Skeletal muscle cell (primary cell): ENCODE measurements at places on chromosomes 13 and 19.

GRCh38 chr13:52127783-52128702, 830 bp downstream of the NEK5 start:
- no peak for DNase-seq

DNA sequence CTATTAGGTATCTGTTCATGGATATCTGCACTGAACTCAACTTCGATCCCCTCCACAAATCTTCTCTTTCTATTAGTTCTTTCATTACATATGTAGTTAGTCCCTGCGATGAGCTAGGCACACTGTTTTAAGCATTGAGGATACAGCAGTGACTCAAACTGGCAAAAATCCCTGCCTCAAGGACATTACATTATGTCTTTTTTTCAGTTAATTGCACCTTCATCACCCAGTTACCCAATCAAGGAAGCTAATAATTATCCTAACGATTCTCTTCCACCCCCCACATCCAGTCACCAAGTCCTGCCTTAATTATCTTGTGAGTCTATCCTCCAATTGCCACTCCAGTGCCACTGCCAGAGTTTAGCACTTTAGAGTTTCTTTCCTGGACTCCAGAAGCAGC, 89.3 kb downstream of the C13orf42 start:
- DNase-seq, result no peak

DNA sequence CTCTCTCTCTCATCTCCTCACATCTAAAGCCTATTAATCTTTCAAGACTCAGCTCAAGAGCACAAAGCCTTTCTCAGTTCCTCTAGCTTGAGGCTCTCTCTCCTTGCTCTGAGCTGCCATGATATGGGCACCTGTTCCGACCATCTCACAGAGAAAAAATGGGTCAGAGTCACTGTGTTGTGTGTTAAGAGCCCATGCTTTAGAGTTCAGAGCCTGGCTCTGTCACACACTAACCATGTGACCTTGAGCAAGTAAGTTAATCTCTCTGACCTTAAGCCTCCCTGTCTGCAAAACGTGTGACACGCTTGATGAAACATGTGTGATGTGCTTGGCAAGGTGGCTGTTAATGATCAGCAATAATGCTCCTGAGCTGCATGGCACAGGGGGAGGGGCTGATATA, 245.2 kb downstream of the DLEU7 start:
- DNase-seq, result no peak

- peak; percentile 72 for DNase-seq
Measured at GRCh38 chr13:92224052-92224821, 825.8 kb downstream of the GPC5 start.

DNA sequence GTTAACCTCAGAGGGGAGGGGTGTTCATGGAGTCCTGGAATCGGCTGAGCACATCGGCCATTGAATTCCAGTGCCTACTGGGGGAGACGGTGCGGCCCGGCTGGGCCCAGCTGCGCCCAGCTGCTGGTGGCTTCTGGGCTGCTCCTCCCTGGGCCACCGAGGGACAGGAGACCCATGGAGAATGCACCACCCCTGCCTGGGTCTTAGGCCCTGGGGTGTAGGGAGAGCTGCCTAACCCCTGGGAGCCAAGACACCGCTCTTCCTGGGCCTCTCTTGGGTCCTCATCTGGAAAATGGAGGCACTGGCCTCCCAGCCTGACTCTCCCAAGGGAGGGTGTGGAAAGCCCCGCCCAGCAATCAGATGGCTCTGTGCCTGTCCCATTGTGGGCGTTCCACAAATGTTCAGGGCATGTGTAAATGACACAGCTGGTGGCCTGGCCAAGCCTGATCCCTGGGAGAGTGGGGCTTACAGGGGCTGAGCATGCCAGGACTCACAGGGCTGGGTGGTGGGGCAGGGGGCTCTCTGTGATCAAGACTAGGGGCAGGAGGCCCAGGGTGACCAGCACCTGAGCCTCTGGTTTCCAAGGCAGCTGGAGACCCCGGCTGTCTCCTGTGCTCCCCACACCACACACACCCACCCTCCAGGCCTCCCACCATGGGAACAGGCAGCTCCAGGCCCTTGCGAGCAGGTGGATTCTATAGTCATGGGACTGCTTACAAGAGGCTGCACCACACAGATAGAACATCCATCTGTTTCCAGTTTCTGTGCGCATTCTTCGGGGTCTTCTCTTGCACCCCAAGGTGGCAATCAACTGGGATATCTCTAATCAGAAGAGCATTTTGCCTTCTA, 150.9 kb downstream of the URI1 start:
- DNase-seq, result no peak

GRCh38 chr13:95660981-95661581, 15.9 kb upstream of the DNAJC3 start:
- DNase-seq, result no peak

DNA sequence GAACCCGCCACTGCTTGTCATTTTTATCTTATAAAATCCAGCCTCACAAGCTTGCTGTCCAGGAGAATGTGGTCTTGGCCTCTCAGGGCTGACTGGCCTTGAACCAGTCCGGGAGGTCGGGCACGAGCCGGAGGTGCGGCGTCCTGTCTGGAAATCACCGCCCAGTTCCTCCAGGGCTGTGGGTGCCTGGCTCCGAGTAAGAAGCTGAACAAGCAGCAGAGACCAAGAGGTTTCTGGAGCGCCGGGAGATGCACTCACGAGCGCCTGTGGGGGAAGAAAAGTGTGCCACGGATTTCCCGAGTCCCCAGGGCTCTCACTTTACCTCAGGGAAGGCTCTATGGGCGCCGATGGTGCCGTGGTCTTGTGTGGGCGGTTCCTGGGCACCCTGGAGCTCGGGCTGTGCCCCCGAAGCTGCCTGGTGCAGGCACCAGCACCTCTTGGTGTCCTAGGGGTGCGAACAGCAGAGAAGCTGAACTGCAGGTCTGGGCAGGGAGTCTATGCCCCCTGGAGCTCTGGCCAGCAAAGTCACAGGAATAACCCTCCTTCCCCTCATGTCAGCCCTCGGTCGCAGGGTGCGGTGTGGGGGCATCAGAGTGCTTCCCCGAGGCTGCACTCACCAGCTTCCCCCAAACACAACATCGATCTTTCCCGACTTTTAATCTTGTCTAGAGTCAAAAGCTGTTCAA, 50.0 kb downstream of the GAS6 start:
- no peak for DNase-seq

DNA sequence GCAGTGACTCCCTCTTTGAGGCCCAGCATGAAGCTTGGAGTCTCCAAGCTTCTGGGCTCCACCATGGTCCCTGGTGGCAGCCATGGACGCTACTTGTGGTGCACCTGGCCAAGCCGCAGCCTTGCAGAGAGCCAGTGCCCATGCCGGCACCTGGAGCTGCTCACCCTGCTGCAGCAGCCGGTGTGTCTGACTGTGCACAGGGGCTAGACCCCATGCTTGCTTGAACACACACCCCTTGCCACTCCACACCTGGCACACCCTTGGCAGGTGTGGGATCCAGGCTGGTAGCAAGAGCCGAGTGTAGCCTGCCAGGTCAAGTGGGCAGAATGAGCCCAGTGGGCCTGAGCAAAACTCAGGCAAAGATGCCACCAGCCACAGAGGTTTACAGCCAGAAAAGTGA, 18.6 kb upstream of the MLLT1 start:
- no peak for DNase-seq

GRCh38 chr13:29402166-29402636, 193.3 kb downstream of the SLC7A1 start:
- peak; percentile 18 for DNase-seq

GRCh38 chr13:78608252-78608687, 4.9 kb upstream of the POU4F1 start:
- no peak for DNase-seq

GRCh38 chr13:47475441-47475948, 525.6 kb downstream of the SUCLA2 start:
- no peak for DNase-seq

DNA sequence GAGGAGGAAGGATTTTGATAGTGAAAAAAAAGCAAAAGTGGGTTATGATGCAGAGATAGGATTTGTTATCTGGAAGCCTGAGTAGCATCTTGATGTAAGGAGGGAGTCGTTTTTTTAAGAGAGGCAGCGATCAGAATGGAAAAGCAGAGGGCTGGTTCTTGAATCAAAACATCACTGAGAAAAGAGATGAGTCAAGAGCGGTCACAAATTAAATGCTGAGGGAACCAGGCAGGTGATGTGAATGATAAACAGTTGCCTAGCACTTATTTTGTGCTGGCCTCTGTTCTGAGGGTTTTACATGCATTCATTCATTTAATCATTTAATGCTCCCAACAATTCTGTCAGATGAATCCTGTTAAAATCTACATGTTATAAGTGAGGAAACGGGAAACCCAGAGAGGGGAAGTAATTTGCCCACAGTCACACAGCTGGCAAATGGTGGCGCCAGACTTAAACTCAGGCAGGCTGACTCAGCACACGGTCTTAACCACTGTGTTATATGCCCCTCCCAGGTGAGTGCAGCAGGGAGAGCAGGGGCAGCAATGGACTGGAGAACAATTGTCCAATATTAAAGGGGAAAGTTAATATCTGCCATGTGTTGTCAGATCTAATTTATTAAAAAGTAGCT, 21.4 kb downstream of the SIGLECL1 start:
- DNase-seq, result no peak

DNA sequence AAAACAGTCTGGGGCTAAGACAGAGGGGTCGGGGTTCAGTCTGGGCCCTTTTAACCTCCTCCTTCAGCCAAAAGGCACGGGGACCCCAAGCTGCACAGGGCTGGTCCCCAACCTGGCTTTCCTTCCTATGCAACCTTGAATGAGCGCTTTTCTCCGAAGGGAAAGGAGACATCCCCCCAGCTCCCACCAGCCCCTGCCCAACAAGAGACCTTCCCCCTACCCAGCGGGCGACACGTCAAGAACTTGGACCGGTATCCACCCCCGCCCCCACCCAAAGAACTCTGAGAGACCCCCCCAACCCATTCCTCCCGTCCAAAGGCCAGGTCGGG, 35.0 kb upstream of the NANOS3 start:
- DNase-seq, result no peak

DNA sequence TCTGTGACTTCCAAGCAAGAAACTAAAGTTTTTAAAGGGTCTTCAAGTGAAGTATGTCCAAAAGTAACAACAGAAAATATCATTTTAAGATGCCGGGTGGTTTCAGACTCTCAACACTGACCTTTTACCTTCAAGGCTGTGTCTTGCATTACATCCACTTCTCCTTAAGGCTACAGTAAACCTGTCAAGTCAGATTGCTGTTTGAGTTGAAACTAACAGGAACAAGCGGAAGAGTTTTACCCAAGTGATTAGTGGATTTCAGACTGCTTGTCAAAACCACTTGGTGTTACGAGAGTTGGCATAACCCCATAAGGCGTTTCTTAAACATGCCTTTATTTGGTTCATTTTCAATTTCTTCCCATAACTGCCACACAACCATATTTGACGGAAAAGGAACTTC, 283.1 kb downstream of the DCT start:
- no peak for DNase-seq

- no peak for DNase-seq
Measured at GRCh38 chr13:30907121-30907861, 1.2 kb downstream of the MEDAG start.

DNA sequence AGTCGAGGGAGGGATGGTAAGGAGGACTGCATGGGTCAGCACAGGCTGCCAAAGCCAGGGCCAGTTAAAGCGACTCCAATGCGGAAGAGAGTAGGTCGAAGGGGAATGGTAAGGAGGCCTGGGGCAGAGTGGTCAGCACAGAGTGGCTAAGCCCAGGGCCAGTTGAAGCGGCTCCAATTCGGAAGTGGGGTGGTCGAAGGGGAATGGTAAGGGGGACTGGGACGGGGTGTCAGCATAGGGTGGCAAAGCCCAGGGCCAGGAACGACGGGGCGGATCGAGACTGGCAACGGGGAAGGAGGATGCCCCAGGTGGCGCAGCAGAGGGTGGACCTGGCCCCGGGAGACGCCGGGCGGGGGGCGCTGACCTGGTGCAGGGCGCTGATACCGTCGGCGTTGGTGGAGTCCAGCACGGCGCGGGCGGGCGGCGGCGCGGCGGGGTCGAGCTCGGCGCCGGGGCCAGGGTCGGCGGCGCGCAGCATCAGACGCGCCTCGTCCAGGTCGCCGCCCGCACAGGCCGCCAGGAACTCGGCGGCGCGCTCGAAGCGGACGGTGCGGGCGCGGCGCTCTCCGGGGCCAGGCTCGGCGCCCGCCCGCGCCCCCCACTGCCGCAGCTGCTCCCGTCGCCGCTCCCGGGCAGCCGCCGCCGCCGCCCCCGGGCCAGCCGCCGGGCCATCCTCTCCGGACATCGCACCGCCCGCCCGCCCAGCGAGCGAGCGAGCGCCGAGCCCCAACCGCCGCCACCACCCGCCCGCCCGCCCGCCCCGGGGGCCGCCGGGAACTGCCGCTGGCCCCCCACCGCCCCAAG, at the start of gene PPP1R12C:
Gene PPP1R12C (minus strand): TSS at position 779 of the 804 bp plus-strand sequence. CDS start 94 bp downstream, at position 685.
- DNase-seq, result no peak

- no peak for DNase-seq
Measured at GRCh38 chr19:31519256-31519655, 170.0 kb upstream of the TSHZ3 start.

GRCh38 chr13:97577026-97577425, 143.1 kb downstream of the RAP2A start:
- no peak for DNase-seq

GRCh38 chr13:46761866-46762265, 35.1 kb downstream of the ESD start:
- no peak for DNase-seq

DNA sequence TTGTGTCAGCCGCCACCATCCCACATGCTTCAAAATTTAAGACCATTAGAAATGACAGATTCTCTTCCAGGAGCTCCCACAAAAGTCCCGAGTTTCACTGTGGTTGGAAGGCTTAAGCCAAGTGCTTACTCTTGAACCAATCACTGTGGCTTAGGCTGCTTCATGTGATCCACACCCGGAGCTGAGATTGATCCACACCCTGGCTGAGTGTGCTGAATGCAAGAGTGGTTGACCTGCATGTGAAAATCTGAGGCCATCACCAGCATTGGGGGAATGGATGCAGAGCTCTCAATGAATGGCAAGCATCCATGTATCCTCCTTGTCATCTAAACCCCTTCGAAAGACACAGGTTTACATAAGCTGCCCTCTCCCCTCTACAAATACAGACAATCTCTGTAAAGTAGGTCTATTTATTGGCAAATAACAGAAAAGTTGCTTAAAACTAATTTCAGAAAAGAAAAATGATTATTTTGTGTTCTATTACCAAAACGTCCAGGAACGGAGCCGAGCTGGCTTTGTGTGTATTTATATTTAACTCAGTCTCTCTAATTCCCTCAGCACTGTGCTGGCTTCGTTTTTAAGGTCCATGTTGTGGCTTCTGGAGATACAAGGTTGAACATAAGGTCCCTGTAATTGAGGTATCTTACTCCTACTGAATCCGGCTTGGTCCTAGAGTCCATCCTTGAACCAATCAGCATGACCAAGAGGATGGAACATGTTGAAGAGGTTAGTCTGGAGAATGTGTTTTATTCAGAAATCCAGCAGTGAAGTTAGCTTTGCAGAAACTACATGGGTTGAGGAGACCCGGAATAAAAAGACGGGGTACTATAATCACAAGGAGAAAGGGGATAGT, 332.4 kb downstream of the LIG4 start:
- DNase-seq, result no peak
